ENCODE measurements at places on chromosomes 13 and 19. TPM values are rescaled to one million over a fixed set of nuclear protein-coding genes. Genes with fewer than 3 reads are reported as not detected.

Gene TMEM205
- total RNA-seq, result 296 TPM

Gene REXO1
- 25.8 TPM for total RNA-seq

Gene NLRP9
- total RNA-seq, result not detected

Gene DLEU7
- not detected for total RNA-seq

Gene DPRX
- total RNA-seq, result not detected

Gene UPK1A
- total RNA-seq, result not detected

Gene PROZ
- total RNA-seq, result not detected

Gene PRTN3
- total RNA-seq, result not detected

Gene GFY
- not detected for total RNA-seq

Gene EFNA2
- not detected for total RNA-seq

Gene METTL21C
- total RNA-seq, result not detected

Gene TMEM38A
- total RNA-seq, result 5.2 TPM

Gene PEX11G
- total RNA-seq, result 2.9 TPM

Measured in ovary (tissue), 10 donors.